Cortex of kidney (tissue), 1 donor: ENCODE measurements at places on chromosomes 2 and 18.

- no peak for DNase-seq
Measured at GRCh38 chr2:127106457-127106990, 430 bp downstream of the BIN1 start.

DNA sequence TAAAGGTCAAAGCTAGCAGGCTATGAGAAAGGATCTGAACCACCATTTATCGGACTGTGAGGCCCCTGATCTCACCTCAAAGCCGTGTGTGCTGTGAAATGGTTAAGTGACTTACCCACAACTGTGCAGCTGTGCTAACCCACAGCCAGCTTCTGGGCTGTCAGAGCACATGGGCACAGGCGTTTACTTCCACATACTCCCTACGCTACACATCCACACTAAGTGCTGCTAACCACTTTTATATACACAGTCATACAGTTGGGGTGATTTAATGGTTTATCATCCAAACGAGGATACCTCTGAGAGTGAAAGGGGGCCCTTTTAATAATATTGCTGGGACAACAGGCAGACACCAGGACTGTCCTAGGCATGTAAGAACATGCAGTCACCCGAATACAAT is 37.3 kb downstream of the CYRIA start:
- no peak for DNase-seq

GRCh38 chr18:60508108-60508507 is 135.5 kb upstream of the MC4R start:
- DNase-seq = no peak

DNA sequence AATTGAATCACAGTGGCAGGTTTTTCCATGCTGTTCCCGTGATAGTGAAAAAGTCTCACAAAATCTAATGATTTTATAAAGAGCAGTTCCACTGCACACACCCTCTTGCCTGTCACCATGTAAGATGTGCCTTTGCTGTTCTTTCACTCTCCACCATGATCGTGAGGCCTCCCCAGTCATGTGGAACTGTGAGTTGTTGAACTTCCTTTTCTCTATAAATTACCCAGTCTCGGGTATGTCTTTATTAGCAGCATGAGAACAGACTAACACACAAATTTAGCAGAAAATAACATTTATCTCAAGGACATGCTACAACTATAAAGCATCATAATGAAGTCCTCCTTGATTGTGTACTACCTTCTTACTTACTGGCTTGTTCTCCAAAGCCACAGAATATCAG is 1526.0 kb downstream of the LRP1B start:
- no peak for DNase-seq

DNA sequence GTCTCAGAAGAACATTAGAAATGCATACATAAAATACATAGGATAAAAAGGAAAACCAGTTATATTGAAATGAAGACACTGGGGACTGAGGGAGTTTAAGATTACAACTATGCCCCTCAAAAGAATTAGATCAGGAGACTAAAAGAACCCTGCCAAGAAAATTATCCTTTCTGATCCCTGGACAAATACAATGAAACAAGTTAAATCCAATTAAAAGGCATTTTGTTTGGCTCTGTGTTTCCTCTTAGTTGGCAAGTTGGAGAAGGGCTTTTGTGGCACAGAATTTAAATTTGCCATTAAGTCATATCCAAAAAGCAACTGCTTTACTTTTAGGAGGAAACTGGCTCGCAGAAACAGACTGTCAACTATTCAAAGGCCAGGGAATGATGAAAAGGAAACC is 99.1 kb upstream of the CD302 start:
- no peak for DNase-seq

DNA sequence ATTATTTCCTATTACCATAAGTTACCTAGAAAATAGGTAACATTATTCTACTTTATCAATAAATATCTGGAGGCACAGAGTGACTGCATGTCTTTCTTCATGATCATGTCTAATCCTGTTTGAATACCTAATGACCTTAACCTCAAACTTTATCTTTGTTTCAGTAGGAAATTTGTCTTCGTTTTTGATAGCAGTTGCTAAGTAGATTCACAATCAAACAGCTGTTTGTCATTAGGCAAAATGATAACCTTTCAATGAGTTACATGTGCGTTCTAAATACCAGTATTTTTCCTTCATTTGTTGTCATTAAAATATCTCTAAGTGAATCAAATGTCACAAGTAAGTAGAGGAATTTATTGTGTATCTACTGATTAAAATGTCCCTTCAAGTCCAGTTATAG is 473.8 kb downstream of the NRXN1 start:
- no peak for DNase-seq

DNA sequence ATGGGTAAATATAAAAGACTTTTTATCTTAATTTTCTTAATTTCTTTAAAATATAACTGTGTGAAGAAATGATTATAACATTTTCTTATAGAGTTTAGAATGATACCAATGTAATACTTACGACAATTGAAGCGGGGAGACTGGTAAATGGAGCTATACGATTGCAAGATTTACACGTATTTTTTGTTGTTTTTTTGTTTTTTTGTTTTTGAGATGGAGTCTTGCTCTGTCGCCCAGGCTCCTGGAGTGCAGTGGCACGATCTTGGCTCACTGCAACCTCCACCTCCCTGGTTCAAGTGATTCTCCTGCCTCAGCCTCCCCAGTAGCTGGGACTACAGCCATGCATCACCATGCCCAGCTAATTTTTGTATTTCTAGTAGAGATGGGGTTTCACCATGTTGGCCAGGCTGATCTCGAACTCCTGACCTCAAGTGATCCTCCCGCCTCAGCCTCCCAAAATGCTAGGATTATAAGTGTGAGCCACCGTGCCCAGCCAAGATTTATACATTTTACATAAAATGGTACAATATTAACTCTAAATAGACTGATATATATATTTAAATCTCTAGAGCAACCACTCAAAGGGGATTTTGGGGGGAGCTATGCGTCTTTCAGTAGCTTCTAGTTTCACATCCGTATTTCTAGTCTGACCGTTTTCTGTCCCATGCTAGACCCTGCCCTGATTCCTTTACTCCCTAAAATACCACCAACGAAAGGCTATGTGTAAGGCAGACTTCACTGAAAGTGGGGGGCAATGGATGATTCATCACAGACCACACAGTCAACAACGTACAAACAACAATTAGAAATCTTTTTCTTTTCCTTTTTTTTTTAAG is 28.2 kb upstream of the ATG16L1 start:
- no peak for DNase-seq

DNA sequence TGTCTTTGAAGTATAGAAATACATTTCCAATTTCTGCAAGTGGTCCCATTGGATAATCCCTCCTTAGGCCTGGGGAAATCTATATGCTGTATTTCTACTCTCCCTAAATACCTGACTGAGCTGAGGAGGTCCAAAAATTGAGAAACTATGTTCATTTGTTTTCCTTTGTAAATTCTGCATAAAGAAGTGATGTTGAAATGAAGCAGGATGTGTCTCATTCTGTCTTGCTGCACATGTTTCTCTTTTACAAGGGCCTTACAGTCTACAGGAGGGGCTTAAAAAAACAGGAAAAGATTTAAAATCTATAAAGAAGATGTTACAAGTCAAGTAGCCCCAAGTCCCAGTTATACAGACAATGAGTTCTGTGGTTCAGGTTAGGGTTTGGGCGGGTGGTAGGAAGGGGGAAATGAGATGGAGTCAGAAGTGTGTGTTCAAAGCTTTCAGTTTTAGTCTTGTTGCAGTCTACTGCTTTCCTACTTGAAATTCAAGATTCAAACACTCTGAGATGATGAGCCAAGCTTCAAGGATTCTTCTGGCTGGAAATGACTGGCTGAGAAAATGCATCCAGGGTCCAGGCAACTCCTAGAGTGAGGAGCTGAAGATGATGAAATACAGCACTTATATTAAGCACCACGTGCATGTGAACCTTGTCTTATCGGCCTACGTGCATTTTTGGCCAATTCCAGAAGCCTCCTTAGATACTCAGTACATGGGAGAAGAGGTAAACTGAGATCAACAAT is 146.3 kb upstream of the CELF4 start:
- no peak for DNase-seq

- DNase-seq = no peak
Measured at GRCh38 chr2:96815326-96816126, 542 bp upstream of the CNNM3 start.

DNA sequence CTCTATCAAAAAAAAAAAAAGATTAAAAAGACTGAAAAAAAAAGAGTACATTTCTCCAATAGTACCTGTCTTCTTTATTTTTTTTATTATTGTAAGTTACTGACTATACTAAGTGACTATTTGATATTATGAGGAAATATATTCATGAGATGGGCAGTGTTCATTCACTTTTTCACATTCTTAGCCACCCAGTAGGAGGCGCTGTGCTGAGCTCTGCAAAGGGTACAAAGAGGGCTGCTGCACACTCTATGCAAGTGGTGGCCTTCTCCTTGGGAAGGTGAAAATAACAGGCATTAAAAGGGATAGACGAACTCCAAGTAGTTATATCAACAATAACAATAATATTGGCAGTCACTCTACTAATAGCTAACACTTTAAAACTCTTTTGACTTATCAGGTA is 1034.9 kb upstream of the FANCL start:
- no peak for DNase-seq

DNA sequence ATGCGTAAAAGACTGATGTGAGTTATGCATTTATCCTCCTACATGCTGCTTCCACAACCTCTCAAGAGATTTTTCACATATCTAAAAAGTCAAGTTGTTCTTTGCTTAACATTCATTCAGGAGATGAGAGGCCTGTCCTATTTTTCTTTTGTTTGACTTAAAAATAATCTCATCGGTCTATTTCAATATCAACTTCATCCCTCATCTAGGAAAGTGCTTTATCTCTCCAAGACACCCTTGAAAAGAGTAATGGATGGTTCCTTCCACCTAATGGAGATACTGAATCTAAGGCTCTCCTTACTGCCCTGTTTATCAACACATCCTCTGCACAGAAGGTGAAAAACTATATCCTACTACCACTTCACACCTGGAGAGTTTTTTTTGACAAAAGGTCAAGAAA is 2.4 kb downstream of the NFE2L2 start:
- DNase-seq = no peak

DNA sequence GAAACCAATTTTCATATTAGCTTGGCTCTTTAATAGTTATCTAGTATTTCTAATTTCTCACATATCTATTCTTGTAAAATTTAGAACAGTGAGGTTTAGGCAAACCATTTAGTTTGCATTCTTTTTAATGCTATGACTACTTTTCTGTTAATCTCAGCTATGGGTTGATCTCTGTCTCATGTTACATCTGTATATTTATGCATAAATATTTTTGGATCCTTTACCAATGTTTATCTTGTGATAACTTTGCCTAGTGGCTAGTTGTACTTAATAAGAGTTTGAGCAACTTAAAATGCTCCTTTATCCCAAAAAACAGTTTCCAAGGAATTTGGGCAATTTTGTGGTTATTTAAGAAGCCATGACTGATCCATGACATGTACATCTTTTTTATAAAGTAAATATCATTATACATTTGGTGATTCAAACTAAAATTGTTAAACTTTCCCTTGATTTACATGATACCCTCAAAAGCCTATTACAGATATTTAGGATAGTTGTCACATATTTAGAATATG is 86.3 kb downstream of the R3HDM1 start:
- no peak for DNase-seq

DNA sequence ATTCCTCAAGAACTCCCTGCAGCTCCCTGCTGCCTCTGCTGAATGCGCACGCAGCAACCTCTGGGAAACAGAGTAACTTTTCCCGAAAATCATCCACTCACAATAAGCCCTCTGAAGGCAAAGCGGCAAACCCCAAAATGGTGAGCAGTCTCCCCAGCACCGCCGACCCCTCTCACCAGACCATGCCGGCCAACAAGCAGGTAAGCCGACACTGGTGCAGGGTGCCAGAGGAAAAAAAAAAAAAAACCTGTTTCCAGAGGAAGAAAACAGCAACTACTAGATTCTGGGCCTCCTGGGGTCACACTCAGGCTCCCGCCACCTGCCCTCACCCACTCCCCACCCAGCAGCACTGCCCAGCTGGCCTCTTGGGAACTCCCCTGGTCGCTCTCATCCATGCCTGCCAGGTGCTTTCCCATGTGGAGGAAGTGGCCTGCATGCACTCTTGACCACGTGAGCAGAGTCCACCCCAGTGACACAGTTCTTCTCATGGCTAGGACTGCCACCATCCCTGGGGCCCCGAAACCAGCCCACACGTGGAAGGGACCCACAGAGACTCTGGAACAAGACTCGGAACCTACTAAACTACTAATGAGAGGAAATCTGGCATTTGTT is 36.9 kb downstream of the KCTD18 start:
- no peak for DNase-seq

- DNase-seq = no peak
Measured at GRCh38 chr2:191462370-191462769, 215.6 kb upstream of the NABP1 start.

GRCh38 chr2:110980339-110981062 is 140.2 kb upstream of the BCL2L11 start:
- DNase-seq = no peak

DNA sequence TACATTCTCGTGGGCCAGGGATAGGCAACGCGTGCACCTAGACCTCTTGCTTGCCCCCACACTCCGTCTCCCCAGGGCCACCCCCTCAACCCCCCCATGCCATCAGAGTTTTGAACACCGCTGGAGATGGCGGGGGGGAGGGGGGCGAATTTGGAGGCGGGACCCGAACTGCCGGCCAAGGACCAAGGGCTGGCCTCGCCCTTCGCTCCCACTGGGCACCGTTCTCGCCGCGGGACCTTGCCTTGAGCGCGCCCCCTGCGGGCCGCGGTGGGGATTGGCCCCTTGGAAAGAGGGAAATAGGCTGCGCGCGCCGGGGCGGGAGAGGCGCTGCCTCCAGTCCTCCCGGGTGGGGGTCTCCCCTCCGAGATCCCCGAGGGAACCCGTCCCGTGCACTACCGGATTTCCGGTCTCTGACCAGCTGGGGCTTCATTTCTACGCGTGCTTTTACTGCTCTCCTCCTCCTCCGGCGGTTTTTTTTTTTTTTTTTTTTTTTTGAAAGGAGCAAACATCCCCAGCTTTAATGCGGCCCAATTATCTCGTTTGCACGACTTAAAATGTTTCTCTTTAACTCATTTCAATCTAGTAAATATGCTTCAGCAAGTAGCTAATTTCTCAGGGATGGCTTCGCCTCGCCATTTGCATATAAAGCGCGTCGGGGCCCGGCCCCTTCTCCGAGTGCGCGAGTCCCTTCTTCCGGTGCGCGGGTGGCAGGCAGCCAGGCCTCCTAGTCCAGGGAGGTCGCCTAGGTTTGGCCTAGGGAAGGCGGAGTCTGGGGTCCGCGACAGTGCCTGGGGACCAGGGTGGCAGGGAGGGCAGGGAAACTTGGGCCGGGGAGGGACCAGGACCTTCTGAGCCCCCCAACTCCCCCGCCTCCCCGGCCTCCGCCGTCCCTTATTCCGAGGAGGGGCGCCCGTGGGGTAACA is 10.0 kb upstream of the GBX2 start:
- DNase-seq = no peak
